ENCODE measurements at places on chromosomes 13 and 19.

- DNase-seq = no peak
Observed at GRCh38 chr13:50282016-50282415, 266.8 kb downstream of the KCNRG start.

GRCh38 chr13:27854606-27855005, 62.3 kb downstream of the GSX1 start:
- DNase-seq = peak; percentile 18

GRCh38 chr19:2494447-2495129, 18.7 kb downstream of the GADD45B start:
- DNase-seq = peak; percentile 52

DNA sequence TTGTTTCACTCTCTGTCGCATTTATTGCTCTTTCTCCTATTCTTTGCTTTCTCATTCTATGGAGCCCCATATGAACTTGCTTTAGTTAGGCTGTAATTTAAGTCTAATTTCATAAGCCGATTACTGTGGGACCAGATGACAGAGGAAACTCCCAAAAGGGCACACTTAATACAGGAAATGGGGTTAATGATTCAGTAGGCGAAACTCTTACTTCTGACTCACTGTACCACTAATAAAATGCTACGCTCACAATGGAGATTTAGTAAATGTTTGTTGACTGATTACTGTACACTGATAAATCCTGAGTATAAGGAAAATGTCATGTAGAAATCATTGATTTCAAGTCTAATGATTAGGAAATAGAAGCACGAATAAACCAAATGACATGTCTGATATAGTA, 276.4 kb downstream of the KLF5 start:
- no peak for DNase-seq

GRCh38 chr13:27006519-27007161, 165.0 kb downstream of the USP12 start:
- peak; percentile 58 for DNase-seq

DNA sequence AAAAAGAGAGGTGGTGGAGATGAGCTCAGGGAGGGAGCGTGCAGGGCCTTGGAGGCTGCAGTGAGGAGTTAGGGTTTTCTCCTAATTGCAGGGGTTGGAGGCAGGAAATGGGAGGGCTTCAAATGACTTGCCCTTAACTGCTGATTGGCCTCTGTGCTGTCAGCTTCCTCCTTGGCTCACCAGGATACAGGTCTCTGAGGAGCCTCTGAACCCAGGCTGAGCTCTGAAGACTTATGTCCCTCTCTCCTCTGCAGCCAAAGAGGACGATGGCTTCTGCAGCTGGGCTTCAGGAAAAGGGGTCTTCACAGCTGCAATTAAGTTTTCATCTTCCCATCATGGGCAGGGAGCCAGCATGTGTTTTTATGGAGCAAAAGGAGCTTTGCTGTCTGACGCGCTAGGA, 6.7 kb upstream of the RANBP3 start:
- DNase-seq = no peak

- no peak for DNase-seq
Observed at GRCh38 chr19:55620410-55621204, 3.8 kb downstream of the ZNF784 start.

- peak; percentile 71 for DNase-seq
Observed at GRCh38 chr13:40069173-40070044, 413.9 kb downstream of the COG6 start.

- no peak for DNase-seq
Observed at GRCh38 chr13:109874484-109875454, 88.4 kb upstream of the IRS2 start.

GRCh38 chr19:33394006-33394722, 20.7 kb downstream of the CEBPG start:
- DNase-seq = no peak

DNA sequence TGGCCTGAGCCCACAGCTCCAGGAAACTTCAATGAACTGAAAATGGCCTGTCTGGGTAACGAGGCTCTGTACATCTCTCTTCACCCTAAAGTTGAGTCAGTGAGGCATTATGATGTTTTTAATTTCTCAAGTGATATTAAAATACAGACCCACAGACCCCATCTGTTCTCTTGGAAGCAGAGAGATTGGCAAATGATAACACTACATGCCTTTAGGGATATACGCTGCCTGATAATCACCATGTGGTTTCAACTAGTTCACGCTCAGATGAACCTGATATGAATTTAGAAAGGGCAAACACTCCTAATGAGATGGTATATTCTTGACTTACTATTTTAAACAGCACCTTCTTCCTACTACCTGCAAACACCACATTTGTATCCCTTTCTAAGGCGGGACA, 127.5 kb downstream of the RFC3 start:
- DNase-seq = no peak

DNA sequence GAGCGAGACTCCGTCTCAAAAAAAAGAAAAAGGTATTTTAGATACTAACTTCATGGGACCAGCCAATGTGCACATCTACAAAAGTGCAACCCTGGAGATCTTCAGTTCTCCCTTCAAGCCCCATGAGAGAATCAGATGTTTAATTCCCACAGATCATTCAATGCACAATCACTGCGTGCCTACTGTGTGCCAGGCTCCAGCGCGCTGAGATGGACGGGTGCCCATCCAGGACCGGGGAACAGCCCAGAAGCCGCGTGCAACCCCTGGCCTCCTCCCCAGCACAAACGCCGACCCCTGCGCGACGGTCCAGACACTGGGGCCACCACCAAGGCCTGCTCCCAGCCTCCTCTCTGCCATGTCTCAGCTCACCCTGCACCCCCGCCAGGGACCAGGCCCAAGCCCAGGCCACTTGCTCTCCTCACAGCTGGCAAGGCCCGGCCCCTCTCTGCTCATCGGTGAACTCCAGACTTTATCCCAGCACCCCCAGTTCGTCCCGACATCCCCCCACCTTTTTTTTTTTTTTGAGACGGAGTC, 5.3 kb downstream of the BTBD2 start:
- DNase-seq = no peak

DNA sequence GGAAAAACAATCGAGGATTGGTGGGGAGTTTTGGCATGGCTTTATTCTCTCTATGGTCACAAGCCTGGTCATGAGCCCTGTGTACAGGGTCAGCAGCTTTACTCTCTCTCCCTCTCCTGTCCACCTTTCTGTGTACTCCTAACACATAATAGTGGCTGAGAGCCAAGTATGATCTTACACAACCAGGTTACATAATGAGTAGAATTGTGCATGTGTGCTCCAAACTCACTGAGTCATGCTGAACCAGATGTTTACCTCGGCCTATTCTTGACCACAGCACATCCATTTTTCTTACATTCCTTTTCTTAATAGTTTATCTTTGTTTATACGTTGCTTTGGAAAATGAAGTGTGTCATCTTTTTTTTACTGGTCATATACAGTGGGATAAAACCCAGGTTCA, 53.1 kb downstream of the ZNF254 start:
- DNase-seq = no peak

DNA sequence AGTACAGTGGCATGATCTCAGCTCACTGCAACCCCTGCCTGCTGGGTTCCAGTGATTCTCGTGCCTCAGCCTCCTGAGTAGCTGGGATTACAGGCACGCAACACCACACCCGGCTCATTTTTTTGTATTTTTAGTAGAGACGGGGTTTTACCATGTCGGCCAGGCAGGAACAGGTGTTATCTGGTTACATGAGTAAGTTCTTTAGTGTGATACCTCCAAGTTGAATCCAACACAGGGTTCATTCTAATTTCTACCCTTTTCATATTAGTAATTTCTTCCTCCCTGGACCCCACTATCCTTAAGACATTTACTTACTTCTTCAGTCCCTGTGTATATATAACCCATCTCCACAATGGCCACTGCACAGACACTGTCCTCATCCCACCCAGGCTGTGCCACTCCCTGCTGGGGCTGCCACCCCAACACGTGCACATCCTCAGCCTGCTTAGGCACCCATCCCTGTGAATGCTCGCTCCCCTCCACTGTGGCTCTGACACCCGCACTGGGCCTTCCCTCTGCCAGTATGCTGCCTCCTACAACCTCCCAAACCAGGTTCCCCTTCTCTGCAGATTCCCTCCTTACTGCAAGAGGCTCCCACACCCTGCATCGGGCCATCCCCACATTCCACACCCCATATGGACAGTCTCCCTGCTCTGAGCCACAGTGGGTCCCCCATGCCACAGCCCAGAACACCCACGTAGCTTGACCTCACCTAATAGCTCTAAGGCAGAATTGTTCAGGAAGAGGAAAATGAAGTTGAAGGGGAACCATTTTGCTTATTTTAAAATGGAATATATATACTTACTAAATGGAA, 147.1 kb downstream of the TBC1D4 start:
- DNase-seq = no peak

- DNase-seq = no peak
Observed at GRCh38 chr13:29140277-29140676, 320.1 kb downstream of the MTUS2 start.

DNA sequence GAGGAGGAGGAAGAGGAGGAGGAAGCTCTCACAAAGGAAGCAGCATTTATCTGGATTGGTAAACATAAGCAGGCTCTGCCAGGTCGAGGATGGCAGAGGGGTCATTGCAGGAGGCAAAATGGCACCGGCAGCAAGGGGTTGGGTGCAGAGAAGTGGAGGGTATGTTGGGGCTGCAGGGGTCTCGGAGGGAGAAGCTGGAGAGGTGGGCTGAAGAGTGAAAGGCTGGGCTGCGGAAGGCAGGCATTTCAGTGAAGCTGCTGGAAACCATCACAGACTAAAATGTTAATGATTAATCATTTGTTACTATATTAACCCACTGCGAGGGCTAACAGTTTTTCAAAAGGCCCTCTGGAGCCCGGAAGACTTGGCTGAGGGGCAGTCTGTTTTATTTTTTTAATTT, 24.6 kb downstream of the TPT1 start:
- no peak for DNase-seq

GRCh38 chr19:8585894-8586750, 8.9 kb upstream of the MYO1F start:
- DNase-seq = peak; percentile 62

DNA sequence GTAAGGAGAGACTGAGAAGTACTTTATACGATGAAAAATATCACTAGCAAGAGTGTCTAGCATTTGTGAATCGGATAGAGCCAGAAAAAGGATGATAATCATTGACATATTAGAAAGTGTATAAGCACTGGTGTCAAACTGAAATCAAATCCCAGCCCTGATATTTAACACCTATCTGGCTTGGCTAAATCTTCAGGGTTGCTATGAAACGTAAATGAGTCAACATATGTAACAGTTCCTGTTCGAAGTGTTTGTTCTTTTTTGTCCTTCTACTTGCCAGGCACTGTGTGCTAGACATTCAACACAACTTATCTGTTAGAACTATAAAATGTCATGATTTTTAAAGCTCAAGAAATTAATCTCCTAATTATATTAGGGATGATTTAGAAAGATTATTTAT, 40.8 kb downstream of the SERPINE3 start:
- no peak for DNase-seq

GRCh38 chr19:2759965-2760364, 20.1 kb upstream of the SLC39A3 start:
- DNase-seq = no peak

DNA sequence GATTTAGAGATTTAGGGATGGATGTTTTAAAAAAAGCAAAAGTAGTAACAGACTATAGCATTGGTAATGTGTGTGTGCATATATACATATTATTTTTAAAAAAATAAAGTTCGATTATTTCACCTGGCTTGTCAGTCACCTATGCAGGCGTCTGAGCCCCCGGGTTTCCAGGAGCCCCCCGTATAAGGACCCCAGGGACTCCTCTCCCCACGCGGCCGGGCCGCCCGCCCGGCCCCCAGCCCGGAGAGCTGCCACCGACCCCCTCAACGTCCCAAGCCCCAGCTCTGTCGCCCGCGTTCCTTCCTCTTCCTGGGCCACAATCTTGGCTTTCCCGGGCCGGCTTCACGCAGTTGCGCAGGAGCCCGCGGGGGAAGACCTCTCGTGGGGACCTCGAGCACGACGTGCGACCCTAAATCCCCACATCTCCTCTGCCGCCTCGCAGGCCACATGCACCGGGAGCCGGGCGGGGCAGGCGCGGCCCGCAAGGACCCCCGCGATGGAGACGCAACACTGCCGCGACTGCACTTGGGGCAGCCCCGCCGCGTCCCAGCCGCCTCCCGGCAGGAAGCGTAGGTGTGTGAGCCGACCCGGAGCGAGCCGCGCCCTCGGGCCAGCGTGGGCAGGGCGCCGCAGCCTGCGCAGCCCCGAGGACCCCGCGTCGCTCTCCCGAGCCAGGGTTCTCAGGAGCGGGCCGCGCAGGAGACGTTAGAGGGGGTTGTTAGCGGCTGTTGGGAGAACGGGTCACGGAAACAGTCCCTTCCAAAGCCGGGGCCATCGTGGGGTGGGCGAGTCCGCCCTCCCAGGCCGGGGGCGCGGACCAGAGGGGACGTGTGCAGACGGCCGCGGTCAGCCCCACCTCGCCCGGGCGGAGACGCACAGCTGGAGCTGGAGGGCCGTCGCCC, 840 bp upstream of the CCNA1 start:
- no peak for DNase-seq

DNA sequence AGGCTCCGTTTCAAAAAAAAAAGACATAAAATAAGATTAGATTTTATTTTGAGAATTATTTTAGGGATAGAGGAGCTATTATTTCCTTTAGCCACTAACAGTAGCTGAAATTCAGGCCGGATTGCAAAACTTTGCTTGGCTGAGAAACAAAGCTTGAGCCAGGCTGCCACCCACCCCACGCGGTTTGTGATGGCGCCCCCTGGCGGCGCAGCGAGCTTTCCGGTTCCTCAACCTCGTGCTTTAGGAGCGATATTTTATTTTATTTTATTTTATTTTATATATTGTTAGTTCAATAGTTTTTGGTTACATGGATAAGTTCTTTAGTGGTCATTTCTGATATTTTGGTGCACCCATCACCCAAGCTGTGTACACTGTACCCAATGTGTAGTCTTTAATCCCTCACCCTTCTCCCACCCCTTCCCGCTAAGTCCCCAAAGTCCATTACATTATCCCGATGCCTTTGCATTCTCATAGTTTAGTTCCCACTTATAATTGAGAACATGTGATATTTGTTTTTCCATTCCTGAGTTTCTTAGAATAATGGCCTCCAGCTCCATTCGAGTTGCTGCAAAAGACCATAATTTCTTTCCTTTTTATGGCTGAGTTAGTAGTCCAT, 19.8 kb upstream of the CEACAM4 start:
- peak; percentile 17 for DNase-seq

DNA sequence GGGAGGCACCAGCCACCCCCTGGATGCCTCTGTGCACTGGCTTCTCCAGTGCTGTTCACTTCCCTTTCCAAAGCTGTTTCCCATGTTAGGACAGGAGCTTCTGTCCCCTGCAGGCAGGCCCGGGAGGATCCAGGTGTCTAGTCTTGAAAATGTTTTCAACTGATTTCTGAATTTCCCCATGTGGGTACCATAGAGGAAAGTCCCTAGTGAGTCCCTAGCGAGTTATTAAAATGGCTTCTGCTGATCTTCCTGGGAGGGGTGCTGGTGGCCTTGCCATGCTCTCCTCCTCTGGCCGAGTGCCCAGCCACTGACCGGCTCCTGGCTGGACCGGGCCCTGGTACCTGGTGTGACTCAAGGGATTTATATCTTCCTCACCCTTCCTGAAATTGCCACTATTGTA, 5.2 kb upstream of the ANKRD10 start:
- no peak for DNase-seq

- DNase-seq = no peak
Observed at GRCh38 chr19:2064395-2064787, 13.3 kb upstream of the MKNK2 start.
